ENCODE measurements at places on chromosomes 7 and 10.

- no peak for DNase-seq
Measured at GRCh38 chr10:26799342-26799741, 61.4 kb downstream of the ABI1 start.

DNA sequence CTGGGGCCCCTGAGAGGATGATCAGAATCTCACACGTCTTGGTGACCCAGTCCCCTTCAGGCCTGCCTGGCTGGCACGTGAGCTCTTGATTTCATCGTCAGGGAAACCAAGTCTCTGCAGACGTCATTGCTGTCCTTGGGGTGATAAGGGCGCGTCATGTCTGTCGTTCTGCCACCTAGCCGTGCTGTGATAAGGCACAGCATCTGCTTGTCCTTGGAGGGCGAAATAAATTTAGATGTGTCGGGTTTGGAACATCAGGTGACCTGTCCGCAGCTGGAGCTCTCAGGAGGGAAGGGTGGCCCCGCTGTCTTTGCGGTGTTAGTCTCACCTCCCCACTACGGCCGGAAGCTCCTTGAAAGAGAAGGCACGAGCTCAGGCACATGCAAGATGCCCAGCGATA lies 129.2 kb downstream of the GRK5 start:
- no peak for DNase-seq

DNA sequence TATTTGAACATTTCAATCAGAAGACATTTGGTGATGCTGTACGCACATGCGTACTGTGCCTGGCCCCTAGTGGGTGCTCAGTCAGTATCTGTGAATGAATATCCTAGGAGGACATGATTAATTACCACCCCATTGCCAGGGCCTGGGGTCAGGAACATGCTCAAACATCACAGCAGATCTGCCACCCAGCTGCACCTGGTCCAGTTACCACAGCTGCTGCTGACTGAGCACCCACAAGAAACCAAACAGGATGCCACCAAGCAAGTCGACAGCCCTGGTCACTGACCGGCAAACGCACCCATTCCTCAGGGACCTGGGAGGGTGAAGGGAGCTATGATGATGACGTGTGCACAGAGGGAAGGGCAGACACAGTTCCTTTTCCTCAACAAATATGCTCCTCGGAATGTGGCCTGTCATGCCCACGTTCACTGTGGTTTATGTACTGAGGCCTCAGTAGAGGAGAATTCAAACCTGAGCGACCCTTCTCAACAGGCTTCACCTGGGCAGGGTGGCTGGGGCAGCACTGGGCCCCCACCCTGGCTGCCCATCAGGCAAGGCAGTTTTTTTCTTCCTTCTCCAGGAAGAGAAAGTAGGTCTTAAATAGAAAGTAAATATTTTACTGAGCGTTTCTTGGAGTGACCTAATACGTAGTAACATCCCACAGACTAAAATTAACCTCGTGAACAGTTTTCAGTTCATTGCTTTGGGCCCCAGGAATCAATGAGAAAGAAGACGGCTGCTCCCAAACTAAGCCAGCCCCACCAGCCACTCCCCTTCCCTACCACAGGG lies 13.4 kb downstream of the CTBP2 start:
- DNase-seq = no peak

GRCh38 chr7:135391514-135391913 lies 118.4 kb downstream of the CNOT4 start:
- no peak for DNase-seq

DNA sequence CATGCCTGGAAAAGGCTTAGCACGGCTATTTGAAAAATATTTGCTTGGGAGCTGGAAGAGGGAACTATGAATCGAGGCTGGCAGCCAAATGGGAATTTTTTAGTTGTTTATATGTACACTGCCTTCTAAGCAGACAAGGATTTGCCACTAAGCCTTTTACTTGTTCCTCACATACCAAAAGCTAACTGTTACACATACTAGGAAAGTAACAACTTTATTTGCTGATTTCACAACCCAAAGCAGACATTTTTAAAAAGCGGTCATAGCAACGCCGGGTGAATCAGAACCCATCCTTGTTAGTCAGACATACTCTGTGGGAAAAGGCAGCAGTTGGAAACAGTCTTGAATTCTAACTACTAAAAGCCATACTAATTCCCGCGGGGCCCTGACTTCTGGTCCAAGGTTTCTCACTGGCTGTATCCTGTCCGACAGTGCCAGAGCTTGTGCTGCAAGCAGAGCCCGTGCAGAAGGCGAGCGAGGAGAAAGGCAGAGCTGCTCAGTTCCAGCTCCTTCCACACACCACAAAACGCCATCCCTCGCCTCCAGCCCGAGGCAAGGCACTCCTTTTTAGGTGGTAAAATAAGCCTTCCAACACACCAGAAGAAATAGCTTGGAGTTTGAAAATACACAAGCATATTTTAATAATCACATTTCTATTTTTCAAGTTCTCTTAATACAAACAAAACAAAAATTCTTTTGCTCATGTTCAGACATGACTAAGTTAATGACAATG lies 89.2 kb downstream of the RNF216 start:
- DNase-seq = no peak

- no peak for DNase-seq
Measured at GRCh38 chr7:38306914-38307313, 33.5 kb upstream of the TARP start.

- DNase-seq = no peak
Measured at GRCh38 chr7:12137283-12137682, 73.8 kb upstream of the TMEM106B start.

DNA sequence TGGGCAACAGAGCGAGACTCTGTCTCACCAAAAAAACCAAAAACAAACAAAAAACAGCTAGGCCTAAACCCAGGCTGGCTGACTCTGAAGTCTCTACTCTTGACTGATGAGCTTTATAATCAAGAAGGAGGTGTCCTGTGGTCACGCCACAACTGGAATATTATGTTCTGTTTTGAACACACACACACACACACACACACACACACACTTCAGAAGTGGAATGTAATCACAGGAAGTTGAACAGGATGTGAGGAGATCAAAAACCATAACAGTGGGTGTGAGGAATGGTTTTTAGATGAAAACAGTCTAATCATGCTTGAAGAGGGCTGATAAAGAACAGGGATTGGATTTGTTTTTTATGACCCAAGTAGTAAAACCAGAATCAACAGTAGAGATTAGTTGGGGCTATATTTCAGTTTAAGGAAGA lies 51.1 kb upstream of the IL6 start:
- no peak for DNase-seq

GRCh38 chr10:123043409-123043925 lies 34.7 kb downstream of the ACADSB start:
- DNase-seq = no peak

GRCh38 chr10:130737186-130737585 lies 574.3 kb downstream of the TCERG1L start:
- DNase-seq = no peak

- no peak for DNase-seq
Measured at GRCh38 chr7:464454-465401, 54.9 kb downstream of the PDGFA start.

DNA sequence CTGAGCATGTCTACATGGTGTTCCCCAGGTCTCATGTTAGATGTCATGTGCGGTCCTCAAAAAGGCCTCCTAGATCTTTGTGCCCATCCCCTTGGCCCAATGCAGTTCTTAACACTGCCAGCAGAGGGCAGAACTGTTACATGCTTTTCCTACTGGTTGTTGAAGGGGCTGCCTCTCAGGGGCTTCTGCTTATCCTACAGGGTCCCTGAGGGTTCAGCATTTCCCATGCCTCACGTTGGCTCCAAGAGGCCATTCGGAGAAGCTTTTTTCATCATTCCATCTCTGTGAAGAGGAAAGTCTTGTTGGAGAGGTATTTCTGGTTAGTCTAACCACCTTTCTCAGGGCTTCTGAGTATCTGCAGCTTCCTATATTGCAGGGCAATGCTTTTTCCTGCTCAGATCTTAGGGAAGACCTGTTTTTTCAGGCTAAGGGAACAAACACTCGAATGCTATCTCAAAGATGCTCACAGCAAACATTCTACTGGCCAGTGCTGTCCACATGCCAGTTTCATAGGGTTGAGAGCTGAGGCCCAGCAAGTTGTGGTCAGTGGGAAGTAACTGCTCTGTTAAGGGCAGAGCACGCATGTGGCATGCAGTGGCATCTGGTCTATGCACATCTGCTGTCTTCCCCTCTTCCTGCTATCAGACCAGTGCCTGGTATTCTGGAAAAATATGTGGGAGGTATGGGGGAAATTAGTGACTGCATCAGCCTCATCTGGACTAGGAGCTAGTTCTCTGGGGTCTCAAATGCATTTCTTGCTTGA lies 31.5 kb downstream of the MBL2 start:
- DNase-seq = no peak

- DNase-seq = no peak
Measured at GRCh38 chr10:121135512-121135911, 284.4 kb downstream of the WDR11 start.

- DNase-seq = no peak
Measured at GRCh38 chr10:114412907-114413797, 8.8 kb upstream of the AFAP1L2 start.

GRCh38 chr7:90290244-90291113 lies 30.6 kb downstream of the FAM237B start:
- no peak for DNase-seq

DNA sequence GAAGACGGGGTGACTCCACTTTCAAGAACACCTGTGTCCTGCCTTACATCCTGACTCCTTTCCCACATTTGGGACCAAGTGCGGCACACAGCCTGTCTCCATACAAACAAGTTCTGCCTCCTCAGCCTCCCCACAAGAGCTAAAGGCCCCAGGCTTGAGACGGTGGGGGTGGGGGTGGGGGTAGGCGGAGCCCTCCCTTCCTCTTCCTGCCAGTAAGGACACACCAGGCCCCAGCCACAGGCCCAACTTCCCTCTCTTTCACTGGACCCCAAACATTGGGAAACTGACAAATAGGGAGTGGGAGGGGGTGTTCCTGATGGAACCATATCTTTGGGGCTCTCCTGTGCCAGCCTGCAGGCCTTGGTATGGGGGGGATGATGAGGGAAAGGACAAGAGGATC lies 4.6 kb downstream of the CDK5 start:
- DNase-seq = no peak

- no peak for DNase-seq
Measured at GRCh38 chr7:117962366-117962994, 89.2 kb upstream of the CTTNBP2 start.

- DNase-seq = no peak
Measured at GRCh38 chr7:149673006-149673405, 100.4 kb downstream of the ZNF467 start.

DNA sequence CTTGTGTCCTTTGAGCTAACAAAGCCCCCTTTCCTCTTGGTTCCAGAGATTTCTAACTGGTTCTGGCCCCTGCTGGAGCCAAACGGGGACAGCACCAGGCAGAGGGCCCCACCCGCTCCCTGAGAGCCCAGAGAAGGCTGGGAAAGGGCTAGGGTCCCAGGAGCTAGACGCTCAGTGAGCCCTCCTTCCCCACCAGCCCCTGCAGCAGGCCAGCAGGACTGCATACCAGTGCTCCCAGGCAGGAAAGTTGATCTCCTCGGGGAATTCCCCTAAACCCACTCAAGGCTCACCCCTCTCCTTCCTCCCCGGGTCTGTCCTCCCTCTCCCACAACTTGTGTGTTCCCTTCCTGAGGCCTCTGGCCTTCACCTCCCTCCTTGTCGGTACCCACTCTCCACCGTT lies 47.7 kb downstream of the PAX2 start:
- DNase-seq = no peak

DNA sequence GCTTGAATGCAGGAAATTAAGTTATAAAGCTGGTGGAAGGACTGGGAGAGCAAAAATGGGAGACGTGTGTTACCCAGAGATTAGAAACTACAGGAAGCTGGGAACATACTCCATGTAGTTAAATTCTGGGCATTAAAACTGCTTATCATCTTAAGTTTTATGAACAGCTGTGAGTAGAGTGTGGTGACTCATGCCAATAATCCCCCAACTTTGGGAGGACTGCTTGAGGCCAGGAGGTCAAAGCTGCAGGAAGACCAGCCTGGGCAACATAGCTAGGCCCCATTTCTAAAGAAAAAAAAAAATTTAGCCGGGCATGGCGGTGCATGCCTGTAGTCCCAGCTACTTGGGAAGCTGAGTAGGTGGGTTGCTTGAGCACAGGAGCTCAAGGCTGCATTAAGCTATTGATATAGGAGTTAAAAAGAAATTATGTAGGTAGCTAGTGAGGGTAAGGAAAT lies 56.2 kb upstream of the SEPHS1 start:
- no peak for DNase-seq

- DNase-seq = no peak
Measured at GRCh38 chr10:130022086-130022485, 58.0 kb upstream of the EBF3 start.

DNA sequence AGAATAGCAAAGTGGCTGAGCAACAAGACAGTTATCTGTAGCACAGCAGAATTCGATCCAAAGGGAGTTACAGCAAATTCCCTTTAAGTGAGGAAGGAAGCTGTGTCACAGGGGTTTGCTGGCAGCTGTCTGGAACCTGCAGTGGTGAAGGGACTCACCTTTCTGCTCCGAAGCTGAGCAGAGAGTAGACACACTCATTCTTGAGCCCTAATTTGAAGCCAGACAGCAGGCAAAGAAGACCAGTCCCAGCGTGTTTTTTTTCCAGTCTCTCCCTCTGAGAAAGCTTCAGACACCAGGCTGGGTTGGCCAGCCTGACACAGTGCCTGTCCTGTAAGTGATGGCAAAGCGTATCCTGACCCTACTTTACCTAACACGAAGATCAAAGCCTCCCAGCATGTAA lies 210.7 kb downstream of the TRIL start:
- DNase-seq = no peak

GRCh38 chr10:12921163-12921562 lies 80.3 kb downstream of the CCDC3 start:
- no peak for DNase-seq

DNA sequence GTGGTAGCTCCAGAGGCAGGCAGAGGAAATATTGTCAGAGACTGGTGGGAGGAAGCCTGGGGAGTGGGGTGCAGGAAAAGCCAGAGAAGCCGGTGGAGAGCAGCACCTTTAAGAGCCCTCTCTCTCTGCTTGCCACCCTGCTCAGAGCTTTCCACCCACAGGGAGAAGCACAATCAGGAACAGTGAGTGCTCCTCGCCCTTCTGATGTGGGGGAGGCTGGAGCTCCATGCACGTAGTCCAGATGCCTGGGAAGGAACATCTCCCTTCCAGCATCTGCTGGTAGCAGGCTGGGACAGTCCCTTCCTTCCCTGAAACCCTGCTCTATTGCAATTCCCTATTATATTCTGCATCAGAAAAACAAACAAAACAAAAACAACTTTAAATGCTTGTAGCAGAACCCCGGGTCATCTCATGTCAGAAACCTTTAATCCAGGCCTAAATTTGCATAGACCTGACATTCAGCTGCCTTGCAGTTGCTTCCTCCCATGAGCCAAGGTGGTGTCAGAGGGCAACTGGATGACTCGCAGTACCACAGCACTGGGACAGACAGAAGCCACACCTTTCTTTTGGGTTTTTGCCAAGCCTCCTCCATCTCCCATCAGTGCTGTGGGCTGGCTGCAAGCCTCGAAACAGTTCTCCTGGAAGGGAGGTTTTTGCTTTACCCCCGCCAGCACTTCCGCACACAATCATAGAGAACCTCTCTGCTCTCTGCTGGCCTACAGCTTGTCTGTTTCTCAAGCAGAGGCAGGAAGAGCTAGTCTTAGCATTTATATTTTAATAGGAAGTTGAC lies 13.1 kb downstream of the AVPI1 start:
- no peak for DNase-seq

All from NCI-H2081 treated with DMSO at 0.1 percent for 48 hours (cell line).